A549 (cell line): ENCODE measurements at places on chromosomes 1 and 21. TPM values are rescaled to one million over a fixed set of nuclear protein-coding genes. Genes with fewer than 3 reads are reported as not detected.

GRCh38 chr1:1889090-1889750, 1.7 kb downstream of the GNB1 start:
- DNase-seq, result no peak

GRCh38 chr1:226937940-226938725, 2.0 kb upstream of the COQ8A start:
- DNase-seq, result no peak

DNA sequence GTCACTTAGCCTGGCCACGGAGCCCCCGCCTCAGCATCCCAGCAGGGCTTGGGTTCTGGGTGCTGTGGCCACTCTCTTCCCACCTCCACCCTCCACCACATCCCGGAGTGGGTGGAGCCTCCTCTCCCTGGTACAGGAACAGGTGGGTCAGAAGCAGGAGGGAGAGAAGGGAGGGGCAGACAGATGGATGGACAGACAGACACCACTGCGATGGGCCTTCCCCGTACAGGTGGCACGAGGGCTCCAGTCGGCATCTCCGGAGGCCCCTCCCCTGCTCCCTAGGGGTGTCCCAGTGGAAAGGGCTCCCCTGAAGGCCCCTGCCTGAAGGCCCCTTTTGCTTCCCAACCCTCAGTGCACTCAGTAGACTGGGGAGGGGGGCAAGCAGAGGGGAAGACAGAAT, 96.9 kb upstream of the TARDBP start:
- no peak for DNase-seq

GRCh38 chr21:34764715-34765284, 96.0 kb downstream of the CLIC6 start:
- no peak for DNase-seq

DNA sequence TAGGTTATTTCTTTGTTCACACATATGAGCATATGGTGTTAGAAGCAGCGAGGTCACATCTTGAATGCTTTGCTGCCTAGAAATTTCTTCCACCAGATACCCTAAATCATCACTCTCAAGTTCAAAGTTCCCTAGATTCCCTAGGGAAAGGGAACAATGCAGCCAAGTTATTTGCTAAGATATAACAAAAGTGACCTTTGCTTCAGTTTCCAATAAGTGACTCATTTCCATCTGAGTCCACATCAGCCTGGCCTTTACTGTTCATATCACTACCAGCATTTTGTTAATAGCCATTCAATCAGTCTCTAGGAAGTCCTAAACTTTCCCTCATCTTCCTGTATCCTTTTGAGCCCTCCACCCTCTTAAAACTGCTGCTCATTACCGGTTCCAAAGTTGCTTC, 1502.5 kb downstream of the KCNT2 start:
- DNase-seq, result no peak

NDUFS2 gene
- 142 to 145 TPM (median 142 TPM) in 3 replicates for polyA plus RNA-seq
